ENCODE measurements at places on chromosomes 6 and 20.

DNA sequence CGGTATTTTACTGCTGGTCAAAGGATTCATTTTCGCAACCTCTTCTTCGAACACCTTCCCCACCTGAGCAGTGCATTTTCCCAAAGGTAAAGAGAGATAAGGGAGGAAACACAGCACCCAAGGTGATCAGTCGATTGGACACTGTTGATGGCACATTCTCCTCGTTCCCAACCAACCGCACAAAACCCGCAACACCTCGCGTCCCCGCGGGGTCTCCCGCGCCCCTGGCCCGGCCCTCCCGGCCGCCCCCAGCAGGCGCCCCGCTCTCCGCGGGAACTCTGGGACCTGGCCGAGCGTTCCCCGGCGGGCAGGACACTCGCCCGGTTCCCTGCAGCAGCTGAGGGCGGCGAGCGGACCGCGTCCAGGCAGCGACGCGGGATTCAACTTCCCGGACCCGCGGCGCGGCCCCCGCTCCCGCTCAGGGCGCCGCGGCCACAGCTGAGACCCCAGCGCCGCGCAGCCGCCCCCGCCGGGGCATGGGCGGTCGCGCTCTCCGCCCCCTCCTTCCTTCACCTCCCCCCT lies 506 bp downstream of the RGS17 start:
- DNase-seq = no peak

GRCh38 chr6:49546331-49546730 lies 4.1 kb upstream of the C6orf141 start:
- DNase-seq = no peak

- no peak for DNase-seq
Measured at GRCh38 chr6:127382413-127382812, 39.0 kb upstream of the ECHDC1 start.

DNA sequence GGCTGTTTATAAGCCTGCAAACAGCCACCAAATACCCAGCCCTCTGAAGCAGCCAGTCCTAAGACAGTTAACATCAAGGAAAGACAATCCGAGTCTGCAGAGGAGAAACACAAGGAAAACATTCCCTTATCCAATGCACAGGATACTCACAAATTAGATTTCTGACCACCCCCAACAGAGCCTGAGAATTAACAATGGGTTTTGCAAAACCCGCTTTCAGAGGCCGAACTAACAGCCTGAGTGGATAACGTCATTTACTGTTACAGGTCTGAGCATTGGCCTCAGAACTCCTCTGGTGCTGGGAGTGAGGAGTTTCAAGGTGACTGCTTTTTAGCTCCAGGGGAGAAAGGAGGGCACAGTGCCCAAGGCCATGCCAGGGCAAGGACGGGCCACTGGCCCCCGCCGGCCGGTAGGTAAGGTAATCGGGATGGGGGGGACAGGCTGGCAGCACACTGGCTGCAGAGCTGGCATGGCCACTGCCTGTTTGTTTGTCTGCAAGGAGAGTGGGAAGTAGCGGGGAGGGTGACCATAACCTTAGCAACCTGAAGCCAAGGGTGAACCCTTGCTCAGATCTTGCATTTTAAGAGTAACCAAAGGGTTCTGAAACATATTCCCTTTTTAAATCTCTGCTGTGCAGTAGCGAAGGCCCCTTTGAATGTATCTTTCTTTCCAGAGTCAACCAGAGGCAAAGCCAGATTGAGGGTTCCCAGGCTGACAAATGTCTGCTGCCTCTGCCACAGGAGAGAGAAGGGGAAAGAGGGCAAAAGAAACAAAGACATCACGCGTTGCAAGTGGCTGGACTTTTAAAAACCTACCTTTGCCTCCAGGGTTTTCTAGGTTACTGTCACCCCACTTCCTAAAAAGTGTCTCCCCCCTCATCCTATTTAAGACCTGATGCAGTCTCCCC lies 3.9 kb downstream of the ZMYND8 start:
- no peak for DNase-seq

DNA sequence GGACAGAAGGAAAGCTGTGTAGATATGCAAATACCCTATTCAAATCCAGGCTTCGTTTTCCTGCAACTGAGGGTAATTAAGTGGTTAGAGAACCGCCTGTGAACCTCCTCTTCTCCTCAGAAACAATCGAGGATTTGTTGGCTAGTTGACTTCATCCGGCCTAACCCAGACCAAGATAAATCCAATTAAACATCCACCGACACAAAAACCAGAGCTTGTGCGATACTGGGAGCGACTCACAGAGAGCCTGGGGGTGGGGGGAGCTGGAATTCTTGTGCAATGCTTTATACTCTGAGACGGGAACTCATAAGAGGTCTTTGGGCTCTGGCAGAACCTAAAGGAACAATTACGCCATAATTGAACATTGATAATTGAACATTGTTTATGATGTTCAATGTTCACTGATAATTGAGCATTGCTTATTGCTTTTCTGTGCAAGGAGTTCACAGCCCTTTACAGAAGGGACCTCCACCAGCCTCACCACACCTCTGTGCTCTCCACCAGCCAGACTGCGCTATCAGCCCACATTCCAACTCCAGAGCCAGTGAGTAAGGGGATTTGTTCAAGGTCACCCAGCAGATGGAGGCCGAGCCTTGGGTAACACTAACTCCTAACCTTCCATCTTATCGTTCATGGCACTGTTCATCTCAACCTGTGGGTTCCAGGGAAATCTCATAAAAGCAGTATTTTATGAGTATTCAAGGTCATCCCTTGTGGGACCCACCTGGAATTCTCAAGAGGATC lies 429.6 kb upstream of the JARID2 start:
- no peak for DNase-seq

DNA sequence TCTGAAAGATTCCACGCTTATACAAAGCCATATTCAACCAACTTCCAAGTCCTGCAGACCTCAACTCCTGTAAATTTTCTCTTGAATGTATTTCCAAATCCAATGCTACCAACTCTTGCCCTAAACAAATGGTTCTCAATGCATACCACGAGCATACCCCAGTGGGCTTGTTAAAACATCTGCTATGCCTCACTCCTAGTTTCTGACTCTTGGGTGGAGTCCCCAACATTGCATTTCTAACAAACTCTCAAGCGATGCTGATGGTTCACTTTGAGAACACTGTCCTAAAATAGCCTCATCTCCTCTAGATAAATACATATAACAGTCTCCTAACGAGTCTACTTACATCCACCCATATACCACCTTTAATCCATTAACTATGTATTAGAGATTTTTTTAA lies 7.3 kb downstream of the HBS1L start:
- no peak for DNase-seq

DNA sequence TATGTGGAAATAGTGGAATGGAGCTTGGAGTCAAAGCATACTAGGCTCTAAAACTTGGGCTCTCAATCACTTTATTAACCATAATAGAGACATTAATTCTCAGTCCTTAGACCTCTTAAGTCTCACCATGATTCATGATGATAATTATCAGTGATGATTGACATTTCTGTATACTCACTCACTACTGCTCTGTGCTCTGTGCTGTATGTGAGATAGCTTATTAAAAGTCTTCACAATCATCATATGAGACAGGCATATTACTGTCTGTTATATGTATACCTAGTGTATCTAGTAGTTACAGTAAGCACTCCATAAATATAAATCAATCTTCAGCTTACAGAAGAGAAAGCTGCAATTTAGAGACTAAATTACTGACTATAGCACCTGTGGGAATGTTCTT lies 236.0 kb upstream of the JAG1 start:
- no peak for DNase-seq

GRCh38 chr6:51830666-51831065 lies 256.7 kb downstream of the PKHD1 start:
- no peak for DNase-seq

GRCh38 chr6:16731478-16732051 lies 29.7 kb downstream of the ATXN1 start:
- DNase-seq = peak; percentile 59

Data from stimulated activated CD4-positive, alpha-beta T cell treated with anti-CD3 and anti-CD28 coated beads, Interleukin-4, amount 100 ng/mL, for 24 hours (primary cell).